ENCODE measurements at places on chromosomes 2 and 18.

DNA sequence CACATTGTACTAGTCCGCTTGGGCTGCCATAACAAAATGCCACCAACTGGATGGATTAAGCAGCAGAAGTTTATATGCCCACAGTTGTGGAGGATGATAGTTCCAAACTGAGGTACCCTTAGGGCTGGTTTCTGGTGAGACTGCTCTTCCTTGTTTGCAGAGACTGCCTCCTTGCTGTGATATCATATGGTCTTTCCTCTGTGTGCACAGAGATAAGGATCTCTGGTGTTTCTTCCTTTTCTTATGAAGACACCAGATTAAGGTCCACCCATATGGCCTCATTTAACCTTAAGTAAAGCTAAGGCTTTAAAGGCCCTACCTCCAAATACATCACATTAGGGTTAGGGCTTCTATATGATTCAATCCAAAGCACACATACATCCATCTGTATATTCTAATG lies 738.2 kb upstream of the GCFC2 start:
- DNase-seq = no peak

- DNase-seq = no peak
These were observed 32.4 kb upstream of the VIT start for GRCh38 chr2:36663851-36664695.

DNA sequence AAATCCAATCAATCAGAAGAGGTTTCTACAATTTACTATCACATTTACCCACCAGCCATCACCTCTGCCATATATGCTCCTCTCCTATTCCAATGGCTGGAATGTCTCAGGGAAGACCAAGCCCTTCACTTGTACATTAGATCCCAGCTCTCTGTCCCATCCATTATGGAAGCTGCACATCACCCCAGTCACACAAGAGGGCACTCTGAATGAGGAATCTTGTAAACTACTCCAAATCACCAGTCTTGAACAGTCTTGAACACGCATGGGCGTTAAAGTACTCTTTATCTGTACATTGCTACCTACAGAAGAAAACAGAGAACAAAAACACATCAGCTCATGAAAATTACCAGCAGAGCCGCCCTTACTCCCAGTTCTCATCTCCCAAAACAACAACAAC lies 38.7 kb downstream of the ZC3H8 start:
- DNase-seq = no peak

- DNase-seq = peak; percentile 29
These were observed 2.8 kb upstream of the CTDSP1 start for GRCh38 chr2:218396688-218397462.

DNA sequence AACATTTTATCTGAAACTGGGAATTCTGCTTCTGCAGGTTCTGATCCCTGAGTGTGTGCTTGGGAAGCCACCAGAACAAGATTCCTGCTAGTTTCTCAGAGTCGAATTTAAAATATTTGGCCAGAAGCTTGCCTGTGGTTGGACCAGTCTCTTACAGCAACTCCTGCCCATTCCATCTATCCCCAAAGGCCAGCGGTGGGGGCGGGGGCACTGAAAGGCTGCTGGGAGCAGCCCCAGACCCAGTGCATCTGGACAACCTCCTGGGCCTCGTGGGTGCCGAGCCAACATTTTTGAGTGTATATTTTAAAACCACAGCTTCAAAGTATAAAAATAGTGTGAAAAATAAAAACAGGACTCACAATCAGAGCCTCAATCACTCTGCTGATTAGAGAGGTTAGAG lies 38.6 kb upstream of the ZFP36L2 start:
- DNase-seq = no peak

All from stimulated activated CD8-positive, alpha-beta memory T cell treated with anti-CD3 and anti-CD28 coated beads, Interleukin-7, amount 100 ng/mL, for 24 hours (primary cell).